ENCODE measurements at places on chromosomes 7 and 10. TPM values are rescaled to one million over a fixed set of nuclear protein-coding genes. Genes with fewer than 3 reads are reported as not detected.

Gene ADRA2A
- total RNA-seq = under 0.01 TPM

Gene COL26A1
- total RNA-seq = not detected

Gene TLX1
- not detected for total RNA-seq

GRCh38 chr7:4523873-4524272 lies 158.2 kb upstream of the FOXK1 start:
- H3K27me3 ChIP-seq = no peaks in the 10 kb centered on the region
- H3K4me3 ChIP-seq = no peak overlapping the region
- no peak overlapping the region for H3K27ac ChIP-seq
- H3K4me1 ChIP-seq = no peaks in the 10 kb centered on the region
- no peaks in the 10 kb centered on the region for H3K36me3 ChIP-seq
- DNase-seq = no peak

- no peaks in the 10 kb centered on the region for H3K36me3 ChIP-seq
- DNase-seq = no peak
- H3K4me3 ChIP-seq = no peak overlapping the region
- no peak overlapping the region for H3K27ac ChIP-seq
- H3K4me1 ChIP-seq = no peaks in the 10 kb centered on the region
- H3K27me3 ChIP-seq = no peaks in the 10 kb centered on the region
Observed at GRCh38 chr10:43249151-43249961, 17.5 kb downstream of the RASGEF1A start.

Gene TBL2
- 83.2 TPM for total RNA-seq

- no peaks in the 10 kb centered on the region for H3K27me3 ChIP-seq
- peak overlapping the region; percentile 54 for H3K4me3 ChIP-seq
- peaks cover 13% of the 10 kb centered on the region for H3K36me3 ChIP-seq
- peak; percentile 61 for DNase-seq
- H3K4me1 ChIP-seq = peaks cover 6% of the 10 kb centered on the region
- peak overlapping the region; percentile 93 for H3K27ac ChIP-seq
Observed at GRCh38 chr10:103660364-103661197, 167.1 kb downstream of the NEURL1 start.

- H3K36me3 ChIP-seq = no peaks in the 10 kb centered on the region
- peak; percentile 39 for DNase-seq
- H3K4me3 ChIP-seq = no peak overlapping the region
- no peaks in the 10 kb centered on the region for H3K27me3 ChIP-seq
- no peak overlapping the region for H3K27ac ChIP-seq
Observed at GRCh38 chr7:77467408-77467807, 51.3 kb upstream of the GSAP start.

Gene CYP26C1
- total RNA-seq = under 0.01 TPM

DNA sequence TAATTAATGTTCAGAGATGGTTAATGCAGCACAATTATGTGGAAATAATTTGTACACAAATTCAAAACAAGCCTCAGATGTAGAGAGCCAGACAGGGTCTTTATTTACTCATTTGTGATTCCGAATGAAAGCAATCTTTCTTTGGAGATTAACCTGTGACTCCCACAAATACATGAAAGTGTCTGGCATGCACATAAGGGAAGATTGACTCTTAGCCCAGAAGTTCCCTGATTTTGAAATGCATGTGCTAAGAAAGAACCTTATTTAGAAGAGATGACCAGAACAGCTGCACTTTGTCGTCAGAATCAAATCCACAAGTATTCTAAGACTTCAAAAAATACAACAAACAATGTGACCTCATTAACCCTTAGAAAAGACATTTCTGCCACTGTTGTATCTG lies 45.1 kb downstream of the RNLS start:
- H3K4me1 ChIP-seq = peaks cover 2% of the 10 kb centered on the region
- H3K36me3 ChIP-seq = no peaks in the 10 kb centered on the region
- no peak overlapping the region for H3K4me3 ChIP-seq
- H3K27ac ChIP-seq = no peak overlapping the region
- peak; percentile 92 for DNase-seq

DNA sequence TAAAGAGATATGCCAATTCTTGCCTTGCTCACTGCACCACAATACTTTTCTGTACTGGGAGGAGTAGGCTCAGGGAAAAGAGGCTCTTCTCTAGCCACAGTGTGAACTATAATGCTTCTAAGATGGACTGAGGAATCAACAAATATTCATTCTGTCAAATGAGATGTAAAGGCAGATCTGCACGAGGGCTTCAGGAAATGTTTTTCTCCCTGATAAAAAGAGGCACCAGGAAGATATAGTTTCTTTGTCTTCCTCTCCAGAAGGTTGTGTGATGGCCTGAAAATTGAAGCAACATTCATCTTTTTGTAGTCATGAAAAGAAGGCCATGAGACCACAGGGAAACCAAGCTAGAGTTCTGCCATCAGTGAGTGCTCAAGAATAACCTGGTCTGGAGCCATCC lies 79.1 kb upstream of the NME8 start:
- no peak for DNase-seq
- no peak overlapping the region for H3K27ac ChIP-seq
- no peaks in the 10 kb centered on the region for H3K36me3 ChIP-seq
